ENCODE measurements at places on chromosomes 1 and 21.

DNA sequence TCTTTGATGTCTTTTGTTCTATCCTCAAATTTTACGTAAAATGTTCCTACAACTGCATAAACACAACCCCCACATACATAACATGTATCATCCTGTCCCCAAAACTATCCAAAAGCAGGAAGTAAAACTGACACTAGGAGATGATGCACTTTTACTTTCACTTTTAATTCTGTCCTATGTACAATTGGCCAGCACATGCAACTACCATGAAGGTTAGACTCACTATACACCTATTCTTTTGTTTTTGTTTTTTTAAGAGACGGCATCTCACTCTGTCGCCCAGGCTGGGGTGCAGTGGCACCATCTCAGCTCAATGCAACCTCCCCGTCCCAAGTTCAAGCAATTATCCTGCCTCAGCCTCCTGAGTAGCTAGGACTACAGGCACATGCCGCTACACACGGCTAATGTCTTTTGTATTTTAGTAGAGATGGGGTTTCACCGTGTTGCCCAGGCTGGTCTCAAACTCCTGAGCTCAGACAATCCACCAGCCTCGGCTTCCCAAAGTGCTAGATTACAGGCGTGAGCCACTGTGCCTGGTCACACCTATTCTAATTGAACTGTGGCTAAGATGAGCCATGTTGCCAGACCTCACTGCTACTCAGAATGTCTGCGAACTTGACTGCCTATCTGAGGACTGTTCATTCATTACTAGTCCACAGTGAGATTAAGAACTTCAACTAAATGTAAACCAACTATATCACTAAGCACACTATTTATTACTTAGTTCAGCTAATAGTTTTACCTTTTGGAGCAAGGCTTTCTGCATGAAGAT is 48.0 kb downstream of the TOR3A start:
- DNase-seq, result peak; percentile 69

GRCh38 chr21:35829067-35829466 is 231.3 kb downstream of the SETD4 start:
- no peak for DNase-seq

- peak; percentile 97 for DNase-seq
Observed at GRCh38 chr1:6127587-6128163, 52.4 kb downstream of the CHD5 start.

- no peak for DNase-seq
Observed at GRCh38 chr1:84550826-84551225, 23.4 kb downstream of the CTBS start.

DNA sequence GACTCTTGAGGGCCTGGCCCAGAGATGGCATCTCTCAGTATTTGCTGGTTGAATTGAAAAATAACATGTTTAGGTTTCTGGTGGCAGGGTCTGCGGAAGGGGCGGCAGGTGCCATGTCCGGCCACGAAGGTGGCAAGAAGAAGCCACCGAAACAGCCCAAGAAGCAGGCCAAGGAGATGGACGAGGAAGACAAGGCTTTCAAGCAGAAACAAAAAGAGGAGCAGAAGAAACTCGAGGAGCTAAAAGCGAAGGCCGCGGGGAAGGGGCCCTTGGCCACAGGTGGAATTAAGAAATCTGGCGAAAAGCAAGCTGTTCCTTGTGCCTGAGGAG is 14.3 kb upstream of the FGR start:
- no peak for DNase-seq

- DNase-seq, result peak; percentile 96
Observed at GRCh38 chr1:6393400-6394187, at the start of gene ACOT7. Gene ACOT7, minus strand, starts transcription at chr1:6393767. Its CDS starts 368 bp downstream, at chr1:6393399.

- no peak for DNase-seq
Observed at GRCh38 chr1:211933946-211934714, 101.2 kb downstream of the INTS7 start.

DNA sequence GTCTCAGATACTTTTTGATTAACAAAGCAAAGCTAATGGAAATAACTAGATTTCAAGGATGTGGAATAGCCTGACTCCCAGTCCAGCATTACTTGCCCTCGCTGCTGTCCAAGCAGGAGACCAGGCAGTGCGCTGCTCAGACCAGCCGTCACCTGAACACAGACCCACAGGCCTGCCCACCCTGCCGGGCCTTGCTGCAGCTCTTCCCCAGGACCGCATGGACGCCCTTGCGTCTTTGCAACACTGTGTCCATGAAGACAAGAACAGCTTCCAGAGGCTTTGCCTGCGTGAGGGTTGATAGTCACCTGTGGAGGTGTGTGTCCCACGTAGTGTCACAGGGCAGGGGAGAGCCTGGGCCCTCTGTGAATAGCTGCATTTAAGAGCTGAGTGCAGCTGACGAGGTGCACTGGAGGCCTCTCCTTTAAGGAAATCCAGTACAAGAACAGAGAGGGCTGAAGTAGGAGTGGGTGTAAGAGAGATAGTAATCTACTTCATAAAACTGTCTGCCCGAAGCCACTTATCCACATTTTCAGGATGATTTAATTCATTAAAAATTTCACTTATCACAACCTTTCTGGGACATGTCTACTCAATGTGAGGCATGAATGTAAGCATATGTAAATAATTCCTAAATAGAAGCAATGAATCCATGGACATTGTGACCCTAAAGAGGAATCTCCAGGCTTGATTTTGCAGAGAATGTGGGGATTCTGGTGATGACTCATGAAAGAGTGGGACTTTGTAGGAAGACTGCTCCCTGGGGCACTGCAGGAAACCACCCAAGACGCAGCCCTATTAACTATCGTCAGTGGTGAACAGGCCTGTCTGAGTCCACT is 176.2 kb upstream of the RAB4A start:
- DNase-seq, result no peak

DNA sequence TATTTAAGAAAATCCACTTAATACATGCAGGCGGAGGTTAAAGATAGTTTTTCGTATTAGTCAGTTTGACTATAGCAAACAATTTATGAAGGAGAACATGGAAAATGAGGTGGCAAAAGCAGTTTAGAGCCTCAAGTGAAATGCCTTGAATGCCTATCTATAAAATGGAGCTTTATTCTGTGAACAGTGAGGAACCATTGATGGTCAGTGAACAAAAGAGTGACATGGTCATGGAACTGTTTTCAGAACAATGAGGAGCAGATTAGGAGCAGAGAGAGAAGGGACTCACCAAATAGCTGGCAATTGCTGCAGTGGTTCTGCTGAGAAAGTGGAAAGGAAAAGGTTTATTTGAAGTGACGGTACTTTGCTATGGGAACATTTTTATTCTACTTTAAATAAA is 299.8 kb downstream of the DUSP10 start:
- DNase-seq, result no peak

DNA sequence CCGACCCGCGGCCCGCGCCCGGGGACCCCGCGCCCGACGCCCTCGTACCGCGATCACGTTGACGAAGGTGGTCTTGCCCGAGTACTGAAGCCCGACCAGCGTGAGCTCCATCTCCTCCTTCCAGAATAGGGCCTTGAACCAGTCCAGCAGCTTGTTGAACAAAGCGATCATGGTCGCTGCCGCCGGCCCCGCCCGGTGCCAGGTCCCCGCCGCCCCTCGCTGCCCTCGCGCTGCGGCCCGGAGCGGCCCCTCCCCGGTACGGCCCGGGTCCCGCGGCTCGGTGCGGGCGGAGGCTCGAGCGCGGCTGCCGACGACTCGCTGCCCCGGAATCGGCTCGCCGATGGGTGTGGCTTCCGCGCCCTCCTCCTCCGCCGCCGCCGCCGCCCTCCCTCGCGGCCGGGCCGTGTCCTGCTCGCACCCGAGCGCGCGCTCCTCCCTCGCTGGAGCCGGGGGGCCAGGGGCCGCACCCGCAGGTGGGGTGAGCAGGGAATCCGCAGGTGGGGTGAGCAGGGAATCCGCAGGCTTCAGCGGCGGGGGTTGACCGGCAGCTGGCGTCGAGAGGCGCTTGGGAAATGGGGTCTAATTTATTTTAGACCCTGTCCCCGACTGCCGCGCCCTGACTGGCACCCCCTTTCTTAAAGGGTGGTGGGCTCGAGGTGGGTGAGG is at the start of gene ARL8A:
TSS of gene ARL8A (minus strand) at position 336 of the 666 bp plus-strand sequence. CDS start at position 171, 165 bp downstream.
- DNase-seq, result peak; percentile 85

All from DMS53 (cell line).